ENCODE measurements at places on chromosomes 4 and X.

GRCh38 chr4:136713140-136713539, 819.2 kb downstream of the PCDH18 start:
- no peak for DNase-seq

- no peak for DNase-seq
These were observed 756.9 kb downstream of the FAT4 start for GRCh38 chr4:126071346-126072333.

DNA sequence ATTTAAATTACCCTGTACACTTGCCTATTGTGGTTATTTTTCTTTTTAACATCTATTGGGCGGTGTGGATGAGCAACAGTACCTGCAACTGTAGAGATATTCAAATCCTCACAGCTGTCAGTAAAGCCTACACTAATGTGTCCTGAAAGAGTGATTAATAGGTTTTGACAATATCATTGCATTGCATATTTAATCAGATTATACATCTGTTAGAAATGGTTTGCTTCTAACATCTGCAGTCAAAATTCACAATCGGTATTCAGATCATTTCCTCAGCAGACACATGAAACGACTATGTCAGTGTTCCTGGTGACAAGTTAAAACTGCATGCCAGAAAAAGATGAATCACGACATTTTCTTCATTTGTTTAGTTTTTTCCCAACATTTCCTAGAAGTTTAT, 254.6 kb upstream of the EPHA5 start:
- DNase-seq: no peak

- DNase-seq: no peak
These were observed 178.5 kb downstream of the CBR4 start for GRCh38 chr4:168831585-168831918.

DNA sequence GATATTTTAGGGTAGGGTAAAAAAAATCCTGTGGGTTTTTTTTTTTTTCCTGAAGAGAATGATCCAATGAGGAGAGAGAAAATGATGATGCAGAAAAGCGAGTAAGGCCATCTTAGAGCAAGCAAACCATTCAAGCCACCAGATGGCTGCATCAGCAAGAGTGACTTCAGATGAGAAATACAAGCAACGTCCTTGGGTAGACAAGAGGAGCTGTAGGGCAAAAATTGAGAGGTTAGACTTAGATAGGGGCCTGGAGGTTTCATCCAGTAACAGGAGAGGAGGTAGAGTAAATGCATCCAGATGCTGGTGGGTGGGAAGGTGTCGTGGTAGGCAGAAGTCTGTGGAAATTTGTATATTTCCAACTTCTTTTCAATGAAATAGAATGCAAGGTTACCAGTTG, 14.6 kb downstream of the FTHL17 start:
- DNase-seq: no peak

- no peak for DNase-seq
These were observed 95.0 kb downstream of the SH3KBP1 start for GRCh38 chrX:19792412-19792811.

DNA sequence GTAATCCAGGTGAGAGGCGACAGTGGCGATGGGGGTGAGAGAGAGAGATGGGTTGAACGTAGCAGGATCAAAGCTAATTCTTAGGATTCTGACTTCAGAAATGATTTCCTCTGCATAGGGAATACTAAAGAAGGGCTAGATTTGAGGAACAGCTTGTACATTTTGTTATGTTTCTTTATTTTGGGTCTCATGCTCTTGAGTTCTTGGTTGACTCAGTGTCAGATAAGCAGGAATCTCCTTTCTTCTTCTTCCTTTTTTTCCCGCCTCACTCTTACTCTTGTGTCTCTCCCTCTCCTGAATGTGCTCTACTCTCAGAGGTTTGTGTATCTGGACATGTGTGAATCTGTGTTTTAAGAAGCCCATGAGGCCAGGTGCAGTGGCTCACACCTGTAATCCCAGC, 36.4 kb downstream of the FAM193A start:
- no peak for DNase-seq

DNA sequence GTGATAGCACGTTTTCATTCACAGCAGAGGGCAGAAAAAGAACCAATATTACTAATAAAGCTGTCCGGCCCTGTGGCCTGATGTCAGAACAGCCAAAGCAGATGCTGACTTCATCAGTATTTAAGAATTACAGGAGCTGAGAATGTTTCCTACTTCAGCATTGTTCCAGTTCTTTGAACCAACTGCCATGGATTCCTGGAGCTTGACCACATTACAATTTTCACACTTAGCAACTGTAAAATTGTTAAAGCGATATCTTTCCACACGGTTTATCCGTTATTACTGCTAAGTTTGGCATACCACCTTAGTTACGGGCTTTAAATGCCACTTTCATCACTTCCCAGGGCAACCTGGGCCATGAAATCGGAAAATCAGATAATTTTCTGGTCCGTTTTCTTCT, 118.2 kb downstream of the EPHA5 start:
- no peak for DNase-seq

- DNase-seq: no peak
These were observed 51.4 kb upstream of the MSANTD1 start for GRCh38 chr4:3197366-3198105.

DNA sequence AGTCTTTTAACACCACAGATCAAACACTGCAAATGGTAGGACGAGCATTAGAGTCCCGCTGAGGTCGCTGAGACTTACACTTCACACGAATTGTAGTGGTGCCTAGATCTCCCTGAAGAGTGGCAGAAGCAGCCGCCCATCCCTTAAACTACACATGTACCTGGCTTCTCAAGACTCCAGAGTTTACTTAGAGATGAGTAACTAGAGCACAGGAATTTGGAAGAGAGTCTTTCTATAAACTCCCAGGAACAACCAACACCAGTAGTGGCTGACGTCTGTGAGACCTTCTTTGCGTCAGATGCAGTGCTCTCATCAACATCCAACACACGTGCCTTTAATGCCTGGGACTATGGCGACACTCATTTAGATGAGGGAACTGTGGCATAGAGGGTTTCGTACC, 12.6 kb downstream of the SORBS2 start:
- no peak for DNase-seq

DNA sequence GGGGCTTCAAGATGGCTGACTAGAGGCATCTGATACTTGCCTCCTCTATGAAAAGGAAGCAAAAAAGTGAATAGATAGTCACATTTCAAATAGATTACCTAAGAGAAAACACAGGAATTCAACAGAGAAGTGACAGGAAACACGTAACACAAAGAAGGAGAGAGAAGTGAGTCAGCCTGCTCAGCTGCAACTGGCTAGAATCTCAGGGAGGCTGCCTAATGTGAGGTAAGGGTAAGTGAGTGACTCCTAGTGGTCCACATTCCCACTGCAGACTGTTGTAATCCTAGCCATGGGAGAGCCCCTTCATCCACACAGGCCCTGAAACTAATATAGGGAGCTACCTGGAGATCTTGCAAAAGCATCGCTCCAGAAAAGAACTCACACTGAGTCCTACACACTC, 179.2 kb downstream of the SLC7A11 start:
- DNase-seq: no peak

- no peak for DNase-seq
These were observed 280.2 kb upstream of the GALNTL6 start for GRCh38 chr4:171532968-171533367.

DNA sequence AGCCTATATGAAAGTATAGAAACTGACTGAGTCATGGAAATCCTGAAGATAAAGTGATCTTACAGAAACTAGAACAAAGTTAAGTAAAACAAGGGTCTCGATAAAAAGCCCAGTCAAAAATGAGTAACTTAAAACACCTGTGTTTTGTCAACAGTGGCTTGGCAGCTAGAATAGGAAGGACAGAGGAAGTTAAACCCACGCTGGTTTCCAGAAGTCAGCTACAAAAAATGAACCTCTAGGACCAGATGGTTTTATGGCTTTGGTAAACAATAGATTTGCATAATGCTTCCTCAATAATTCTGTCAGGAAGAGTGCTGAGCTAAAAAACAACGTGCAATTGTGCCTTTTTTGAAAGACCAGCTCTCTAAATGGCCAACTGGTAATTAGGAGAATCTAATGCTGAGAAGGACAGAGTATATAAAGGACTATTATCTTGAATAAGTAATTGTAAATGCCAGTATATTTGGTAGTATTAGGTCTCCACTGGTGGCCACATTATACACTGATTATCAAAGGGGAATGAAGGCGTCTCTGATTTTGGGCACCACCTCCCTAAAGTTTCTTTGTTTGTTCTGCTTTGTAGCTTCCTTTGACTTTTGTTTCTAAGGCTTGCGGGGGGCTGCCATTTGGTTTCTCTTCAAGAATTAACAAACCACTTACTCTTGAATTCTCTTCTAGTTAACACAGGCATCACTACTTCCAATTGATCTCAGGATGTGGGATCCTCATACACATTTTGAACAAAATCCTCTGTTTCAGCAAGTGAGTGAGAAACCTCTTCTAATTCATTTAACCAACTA, 72.2 kb upstream of the PPP3CA start:
- DNase-seq: no peak

- DNase-seq: no peak
These were observed 158.0 kb upstream of the MED14 start for GRCh38 chrX:40893251-40893910.

GRCh38 chr4:152697284-152698088, 17.7 kb upstream of the TMEM154 start:
- DNase-seq: no peak

DNA sequence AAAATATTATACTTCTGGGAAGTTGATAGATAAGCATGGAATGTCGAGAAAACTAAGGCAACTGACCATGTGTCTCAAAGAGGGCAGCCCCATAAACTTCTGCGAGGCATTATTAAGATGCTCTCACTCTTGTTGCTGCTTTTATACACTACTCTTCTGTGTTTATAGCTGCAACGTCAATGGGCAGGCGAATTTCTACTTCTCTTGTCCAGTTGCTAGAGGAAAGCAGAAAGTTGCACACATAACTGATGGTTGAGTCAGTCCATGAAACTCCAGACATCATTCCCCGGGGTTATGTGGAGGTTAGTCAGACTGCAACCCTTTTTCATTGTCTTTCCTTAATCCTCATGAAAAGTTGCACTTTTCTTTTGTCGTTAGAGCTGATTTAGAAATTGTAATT, 39.8 kb downstream of the VCX3B start:
- no peak for DNase-seq

GRCh38 chrX:28787206-28787605, 200.0 kb downstream of the IL1RAPL1 start:
- DNase-seq: no peak

GRCh38 chr4:28248269-28248668, 1387.6 kb downstream of the STIM2 start:
- DNase-seq: no peak

GRCh38 chr4:151260526-151260925, 16.4 kb upstream of the PRSS48 start:
- DNase-seq: no peak

GRCh38 chrX:25019707-25020390, 4.1 kb upstream of the ARX start:
- no peak for DNase-seq

- DNase-seq: no peak
These were observed 48.2 kb upstream of the HPSE start for GRCh38 chr4:83382850-83383249.

- peak; percentile 97 for DNase-seq
These were observed at the start of gene CUL4B for GRCh38 chrX:120560842-120561633. Gene CUL4B, minus strand, starts transcription at chrX:120560962. Its CDS starts 324 bp downstream, at chrX:120560638.

GRCh38 chrX:149453906-149454822, 50.9 kb downstream of the IDS start:
- DNase-seq: no peak

- DNase-seq: no peak
These were observed 214.8 kb downstream of the CRLF2 start for GRCh38 chrX:997631-998137.

GRCh38 chr4:88573276-88573980, 18.9 kb upstream of the HERC3 start:
- DNase-seq: no peak

- no peak for DNase-seq
These were observed 168.8 kb upstream of the ZFP42 start for GRCh38 chr4:187826725-187827124.
